GF-D8 (cell line): ENCODE measurements at places on chromosomes 4 and X.

- no peak for DNase-seq
Observed at GRCh38 chr4:105329081-105329480, 144.8 kb downstream of the PPA2 start.

DNA sequence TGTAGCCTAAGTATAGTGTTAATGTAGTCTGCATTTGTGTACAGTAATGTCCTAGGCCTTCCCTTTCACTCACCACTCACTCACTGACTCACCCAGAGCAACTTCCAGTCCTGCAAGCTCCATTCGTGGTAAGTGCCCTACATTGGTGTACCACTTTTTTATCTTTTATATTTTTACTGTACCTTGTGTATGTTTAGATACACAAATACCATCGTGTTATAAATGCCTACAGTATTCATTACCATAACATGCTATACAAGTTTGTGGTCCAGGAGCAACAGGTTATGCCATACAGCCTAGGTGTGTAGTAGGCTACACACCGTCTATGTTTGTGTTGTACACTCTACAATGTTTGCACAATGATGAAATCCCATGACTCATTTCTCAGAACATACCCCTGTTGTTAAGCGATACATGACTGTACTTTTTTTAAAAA, 15.4 kb downstream of the TSPAN5 start:
- DNase-seq = no peak

DNA sequence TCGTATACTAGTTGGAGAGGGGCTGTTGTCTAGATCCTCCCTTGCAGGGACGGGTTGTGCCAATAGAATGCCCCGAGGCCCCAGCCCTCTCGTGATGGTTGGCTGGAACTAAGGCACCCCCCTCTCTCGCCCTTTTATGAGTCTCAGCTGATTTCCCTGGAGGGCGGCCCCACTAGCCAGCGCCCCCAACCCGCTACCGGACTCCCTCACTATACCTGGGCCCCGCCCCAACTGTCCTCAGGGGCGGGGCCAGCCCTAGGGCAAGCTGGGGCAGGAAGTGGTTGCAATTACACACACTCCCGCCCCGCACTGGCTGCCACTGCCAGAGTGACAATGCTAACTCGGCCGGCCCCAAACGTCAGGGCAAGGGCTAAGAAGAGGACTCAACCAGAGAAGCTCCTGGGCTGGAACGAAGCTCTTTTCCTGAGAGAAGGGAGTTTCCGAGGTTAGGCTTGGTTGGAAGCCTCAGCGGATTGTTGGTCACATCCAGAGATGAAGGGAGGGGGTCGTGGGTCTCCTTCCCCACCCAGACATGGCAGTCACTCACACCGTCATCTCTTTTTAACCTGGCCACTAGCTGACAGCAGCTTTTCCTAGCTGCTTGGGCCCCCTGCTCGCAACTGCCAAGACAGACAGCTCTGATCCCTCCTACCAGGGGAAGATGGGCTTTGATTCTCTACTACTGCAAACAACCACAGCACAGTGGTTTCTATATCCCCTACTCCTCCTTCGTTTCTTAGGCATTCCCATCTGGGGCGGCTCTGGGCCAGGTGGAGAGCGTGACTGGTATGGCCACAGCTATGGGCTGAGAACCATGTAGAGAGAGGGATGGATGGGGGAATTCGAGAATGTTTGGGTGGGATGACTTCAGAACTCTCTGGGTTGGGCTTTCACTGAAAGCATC, 21.0 kb upstream of the BCORL1 start:
- DNase-seq = peak; percentile 38

DNA sequence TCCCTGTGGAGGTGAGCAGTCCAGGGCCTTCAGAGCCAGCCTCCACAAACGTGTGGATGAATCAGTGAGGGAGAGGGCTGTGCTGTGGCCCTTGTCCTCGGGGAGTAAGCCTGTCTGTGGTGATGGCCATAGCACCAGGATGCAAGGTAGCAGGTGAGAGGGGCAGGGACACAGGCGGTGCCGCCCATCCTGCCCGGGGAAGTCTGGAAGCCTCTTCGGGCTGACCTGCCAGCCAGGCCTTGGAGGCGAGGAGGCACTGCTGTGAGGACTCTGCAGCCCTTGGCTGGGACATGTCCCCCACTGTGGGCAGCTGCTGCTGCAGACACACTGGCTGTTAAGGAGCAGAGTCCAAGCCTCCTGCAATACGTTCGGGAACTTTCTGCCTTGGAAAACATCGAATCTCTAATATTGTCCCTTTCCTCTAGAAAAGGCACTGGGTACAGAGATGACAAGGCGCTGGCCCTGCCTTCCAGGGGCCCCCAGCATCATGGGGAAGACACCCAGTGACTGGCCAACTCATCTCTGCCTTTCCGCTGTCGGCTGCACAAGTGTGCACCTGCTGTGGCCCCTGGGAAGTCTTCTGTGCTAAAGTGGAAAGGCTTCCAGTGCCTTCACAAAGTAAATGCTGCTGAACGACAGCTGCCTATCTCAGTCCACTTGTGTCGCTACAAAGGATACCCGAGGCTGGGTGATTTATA, 101.4 kb downstream of the ADRA2C start:
- DNase-seq = no peak

DNA sequence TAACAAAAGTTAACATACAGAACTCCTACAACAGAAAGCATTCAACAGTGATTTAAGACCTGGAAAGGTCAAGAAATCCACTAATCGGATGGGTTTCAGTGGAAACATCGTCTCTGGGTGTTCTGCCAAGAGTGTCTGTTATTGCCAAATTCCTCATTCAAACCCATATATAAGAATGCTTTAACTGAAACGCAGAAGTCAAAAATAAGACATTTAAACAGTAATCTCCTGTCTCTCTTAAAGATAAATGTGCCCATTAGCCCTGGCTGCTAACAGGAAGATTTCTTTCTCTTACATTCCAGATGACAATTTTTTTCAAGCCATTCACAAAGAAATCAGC, 31.5 kb downstream of the DCTD start:
- no peak for DNase-seq

GRCh38 chrX:21972046-21972445, 31.5 kb downstream of the SMS start:
- DNase-seq = no peak

DNA sequence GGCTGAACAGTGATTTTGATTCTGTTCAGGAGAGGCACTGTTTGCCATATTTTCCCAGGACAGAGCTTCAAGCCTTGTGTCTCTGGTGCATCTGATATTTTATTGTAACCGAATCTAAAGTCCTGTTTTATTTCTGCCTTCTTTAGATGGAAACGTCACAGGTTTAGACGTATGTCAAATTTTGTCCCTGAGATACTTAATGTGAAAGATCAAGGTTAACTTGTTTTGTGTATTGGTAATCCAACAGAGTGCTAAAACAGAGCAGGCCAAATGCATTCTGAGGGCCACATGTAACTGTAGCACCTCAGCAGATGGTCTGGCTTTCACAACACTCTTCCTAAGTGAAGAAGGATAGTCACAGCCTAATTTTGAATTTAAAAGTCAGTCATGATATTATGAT, at the start of gene GNRHR:
TSS of gene GNRHR (minus strand) at position 101 of the 400 bp plus-strand sequence. CDS start at position 48, 53 bp downstream.
- DNase-seq = no peak

DNA sequence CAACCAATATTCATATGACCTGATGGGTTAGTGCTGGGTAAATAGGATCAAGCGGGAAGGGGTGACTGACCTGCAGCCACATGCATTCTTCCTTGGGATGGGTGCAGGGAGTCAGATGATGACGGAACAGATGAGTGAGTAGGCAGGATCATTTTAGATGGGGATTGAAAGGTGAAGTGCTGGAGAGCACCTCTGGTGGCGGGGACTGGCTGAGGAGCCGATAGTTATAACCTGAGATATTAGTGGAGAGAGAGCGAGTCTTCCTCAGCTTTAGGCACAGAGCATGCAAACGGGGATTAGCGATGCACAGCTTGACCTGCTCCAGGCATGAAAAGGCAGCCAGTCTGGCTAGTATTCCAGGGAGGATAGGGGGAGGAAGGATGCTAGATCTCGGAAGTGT, 99.1 kb downstream of the AFF1 start:
- DNase-seq = no peak

DNA sequence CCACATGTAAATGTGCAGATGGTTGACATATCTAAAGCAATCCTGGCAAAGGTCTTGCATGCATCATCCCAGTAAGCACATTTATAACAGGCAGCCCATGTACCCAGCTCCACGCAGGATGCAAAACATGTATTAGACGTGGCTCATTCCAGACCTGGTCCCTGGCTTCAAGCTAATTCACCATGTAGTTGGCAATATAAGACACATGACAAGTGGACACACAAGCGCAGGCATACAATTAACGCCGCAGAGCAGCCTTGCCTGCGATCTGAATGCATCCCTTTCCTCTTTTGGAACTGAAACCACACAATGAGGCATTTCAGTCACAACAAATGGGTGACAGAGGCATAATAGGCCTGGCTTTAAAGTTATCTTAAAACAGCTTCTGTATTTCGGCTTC, 114.5 kb upstream of the TRIM2 start:
- no peak for DNase-seq

DNA sequence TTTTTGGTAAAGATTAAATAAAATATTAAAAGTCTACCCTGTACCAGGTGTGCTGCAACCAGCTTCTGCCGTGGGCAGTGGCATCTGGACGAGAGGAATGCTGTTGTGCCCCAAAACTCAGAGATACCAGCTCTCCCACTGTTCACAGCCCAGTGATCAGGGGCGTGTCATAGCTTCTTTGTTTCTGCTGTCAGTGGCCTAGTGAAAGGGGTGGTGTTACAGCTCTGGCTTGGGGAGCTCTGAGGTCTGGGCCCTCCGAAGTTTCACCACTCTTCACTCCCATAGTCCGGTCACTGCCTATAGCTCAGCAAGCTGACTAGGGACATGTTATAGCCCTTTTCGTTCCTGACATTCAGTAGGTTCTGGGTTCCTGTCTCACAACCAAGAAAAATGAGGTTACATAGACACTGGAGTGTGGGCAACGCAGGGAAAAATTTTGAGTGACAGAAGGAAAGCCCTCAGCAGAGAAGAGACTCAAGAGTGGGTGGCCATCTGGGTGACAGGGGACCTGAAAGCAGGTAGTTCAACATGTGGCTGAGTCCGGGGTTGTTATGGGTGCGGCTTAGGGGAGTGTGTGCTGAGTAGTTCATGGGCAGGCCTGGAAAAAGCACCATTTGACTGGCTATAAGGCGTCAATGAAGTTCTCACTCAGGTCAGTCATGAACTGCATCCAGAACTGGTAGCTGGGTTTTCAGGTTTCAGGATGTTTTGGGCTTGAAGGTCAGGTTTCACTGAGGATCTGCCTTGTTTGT, 1184.4 kb upstream of the PABPC4L start:
- no peak for DNase-seq

GRCh38 chrX:153549807-153550206, 32.4 kb downstream of the ATP2B3 start:
- DNase-seq = no peak

GRCh38 chr4:155529272-155529671, 137.4 kb upstream of the GUCY1A1 start:
- DNase-seq = no peak

DNA sequence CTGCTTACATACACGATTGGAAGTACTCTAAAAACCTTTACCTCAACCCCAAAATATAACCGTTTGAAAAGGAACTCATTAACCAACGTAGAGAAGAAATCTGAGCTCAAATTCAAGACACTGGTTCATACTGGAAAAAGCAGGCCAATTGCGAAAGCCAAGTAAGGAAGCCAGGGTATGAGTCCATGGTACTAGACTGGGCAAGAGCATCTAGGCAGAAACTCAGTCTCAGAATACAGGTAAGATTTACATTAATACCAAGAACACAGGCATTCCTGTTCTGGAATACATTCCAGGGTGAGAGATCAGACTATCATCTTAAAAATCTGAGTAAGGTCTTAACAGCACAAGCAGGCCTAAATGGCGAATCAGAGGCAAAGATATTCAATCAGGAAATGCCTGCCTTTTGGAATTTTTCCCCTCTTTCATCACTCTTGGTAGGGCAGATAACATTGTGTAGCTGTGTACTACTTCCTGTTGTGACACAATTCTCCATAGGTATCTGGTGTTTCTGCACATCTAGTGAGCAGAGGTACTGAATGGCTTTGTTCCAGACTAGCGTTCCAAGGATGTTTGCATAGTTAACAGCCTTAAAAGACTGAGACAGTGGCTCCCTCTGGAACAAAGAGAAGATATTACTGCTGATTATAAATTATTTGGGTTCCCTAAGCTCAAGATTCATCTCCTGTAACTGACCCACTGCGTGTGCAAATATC, 311.3 kb downstream of the PCDH19 start:
- no peak for DNase-seq

DNA sequence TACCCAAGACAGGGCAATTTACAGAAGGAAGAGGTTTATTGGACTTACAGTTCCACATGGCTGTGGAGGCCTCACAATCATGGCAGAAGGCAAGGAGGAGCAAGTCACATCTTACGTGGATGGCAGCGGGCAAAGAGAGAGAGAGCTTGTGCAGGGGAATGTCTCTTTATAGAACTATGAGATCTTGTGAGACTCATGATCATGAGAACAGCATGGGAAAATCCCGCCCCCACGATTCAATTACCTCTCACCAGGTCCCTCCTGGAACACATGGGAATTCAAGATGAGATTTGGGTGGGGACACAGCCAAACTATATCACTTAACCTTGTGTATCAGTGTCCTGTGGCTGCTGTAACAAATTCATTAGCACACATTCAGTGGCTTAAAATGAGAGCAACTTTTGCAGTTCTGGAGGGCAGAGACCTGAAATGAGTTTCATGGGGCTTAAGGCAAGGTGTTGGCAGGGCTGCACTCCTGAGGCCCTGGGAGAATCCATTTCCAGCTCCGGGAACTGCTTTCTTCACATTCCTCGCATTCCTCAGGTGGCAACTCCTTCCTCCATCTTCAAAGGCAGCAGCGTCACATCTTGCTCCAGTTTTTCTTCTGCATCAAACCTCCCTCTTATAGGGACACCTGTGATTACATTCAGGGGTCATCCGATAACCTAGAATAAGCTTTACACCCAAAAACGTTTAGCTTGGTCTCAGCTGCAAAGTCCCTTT, 22.3 kb upstream of the NSG1 start:
- DNase-seq = no peak

DNA sequence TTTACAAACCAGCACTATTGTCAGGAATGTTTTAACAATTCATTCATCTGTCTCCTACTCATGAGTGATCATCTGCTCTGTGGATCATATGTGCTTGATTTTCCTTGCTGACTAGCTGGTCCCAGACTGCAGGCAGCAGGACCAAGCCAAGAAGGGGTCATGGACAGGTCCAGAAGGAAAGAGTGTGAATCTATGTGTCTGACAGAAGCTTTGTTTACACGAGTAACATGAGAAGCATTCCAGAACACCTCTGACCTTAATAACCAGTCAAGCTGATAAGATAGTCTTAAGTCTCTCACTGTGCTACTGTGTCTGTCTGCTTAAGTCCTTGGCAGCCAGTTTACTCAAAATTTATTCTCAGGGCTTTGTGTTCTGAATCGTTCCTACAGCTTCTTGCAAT, 39.0 kb downstream of the GUCY1A1 start:
- DNase-seq = no peak
